NCI-H524 treated with DMSO at 0.1 percent for 48 hours (cell line): ENCODE measurements at places on chromosomes 7 and 10.

DNA sequence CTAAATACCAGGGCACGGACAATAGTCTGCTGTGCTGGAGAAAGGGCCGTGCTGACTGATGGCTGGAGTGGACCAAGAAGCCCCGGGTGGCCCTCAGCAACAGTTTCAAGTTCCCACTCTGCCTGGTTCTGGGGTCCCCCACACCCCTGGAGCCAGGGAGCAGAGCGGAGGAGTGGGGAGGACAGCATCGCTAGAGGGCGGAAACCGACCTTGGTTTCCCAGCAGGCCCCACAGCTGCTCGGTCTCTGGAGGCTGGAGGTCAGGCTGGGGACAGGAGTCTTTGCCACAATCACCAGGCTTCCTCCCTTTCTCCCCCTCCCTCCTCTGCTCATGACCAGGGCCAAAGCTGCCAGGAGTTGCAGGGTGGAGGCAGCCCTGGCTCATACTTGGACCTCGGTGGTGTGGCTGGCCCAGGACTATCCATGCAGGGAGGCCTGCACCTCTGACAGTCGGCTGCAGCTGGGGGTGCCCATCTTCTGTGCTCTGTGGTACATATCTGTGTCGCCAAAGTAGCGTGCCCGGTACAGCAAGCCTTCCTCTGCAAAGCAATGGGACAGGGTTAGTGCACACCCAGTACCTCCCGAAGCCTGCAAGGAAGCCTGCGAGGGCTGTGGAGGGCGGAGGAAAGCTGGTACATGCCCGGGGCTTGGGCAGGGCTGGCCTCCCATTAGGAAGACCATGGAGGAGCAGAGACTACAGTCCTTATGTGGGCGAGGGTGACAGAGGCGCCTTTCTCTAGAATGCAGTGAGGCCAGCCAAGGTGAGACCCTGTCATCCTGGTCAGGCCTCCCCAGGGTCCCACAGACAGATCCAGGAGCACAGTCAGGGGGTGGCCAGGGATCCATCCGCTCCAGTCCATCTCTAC is 19.1 kb downstream of the DNAJB12 start:
- no peak for DNase-seq

GRCh38 chr10:4850397-4850796 is 24.4 kb downstream of the AKR1E2 start:
- DNase-seq: no peak

DNA sequence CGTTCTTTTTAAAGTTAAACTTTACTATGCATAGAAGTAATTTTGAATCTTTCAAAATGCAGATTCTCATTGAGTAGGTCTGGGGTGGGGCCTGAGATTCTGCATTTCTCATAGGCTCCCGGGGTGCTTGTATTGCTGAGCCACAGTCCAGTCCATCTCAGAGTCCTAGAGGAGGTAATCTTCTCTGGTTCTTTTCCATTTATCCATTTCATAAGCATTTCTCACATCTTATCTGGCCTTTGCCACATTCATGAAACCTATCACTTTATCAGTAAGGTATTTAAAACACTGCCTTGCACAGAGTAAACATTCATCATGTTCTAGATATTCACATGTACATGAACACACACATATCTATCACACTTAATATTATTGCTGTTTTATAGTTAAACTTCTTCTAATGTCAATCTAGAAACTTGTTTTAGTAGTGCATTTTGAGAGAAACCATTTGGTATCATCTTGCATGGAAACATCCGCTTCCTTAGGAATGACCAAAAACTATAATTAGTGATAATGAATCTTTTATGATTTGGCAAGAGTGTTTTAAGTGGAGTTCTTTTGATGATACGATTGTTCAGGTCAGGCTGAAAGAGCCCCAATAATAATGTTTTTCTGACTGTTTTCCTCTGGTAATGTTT is 12.0 kb downstream of the GNAI1 start:
- DNase-seq: no peak

DNA sequence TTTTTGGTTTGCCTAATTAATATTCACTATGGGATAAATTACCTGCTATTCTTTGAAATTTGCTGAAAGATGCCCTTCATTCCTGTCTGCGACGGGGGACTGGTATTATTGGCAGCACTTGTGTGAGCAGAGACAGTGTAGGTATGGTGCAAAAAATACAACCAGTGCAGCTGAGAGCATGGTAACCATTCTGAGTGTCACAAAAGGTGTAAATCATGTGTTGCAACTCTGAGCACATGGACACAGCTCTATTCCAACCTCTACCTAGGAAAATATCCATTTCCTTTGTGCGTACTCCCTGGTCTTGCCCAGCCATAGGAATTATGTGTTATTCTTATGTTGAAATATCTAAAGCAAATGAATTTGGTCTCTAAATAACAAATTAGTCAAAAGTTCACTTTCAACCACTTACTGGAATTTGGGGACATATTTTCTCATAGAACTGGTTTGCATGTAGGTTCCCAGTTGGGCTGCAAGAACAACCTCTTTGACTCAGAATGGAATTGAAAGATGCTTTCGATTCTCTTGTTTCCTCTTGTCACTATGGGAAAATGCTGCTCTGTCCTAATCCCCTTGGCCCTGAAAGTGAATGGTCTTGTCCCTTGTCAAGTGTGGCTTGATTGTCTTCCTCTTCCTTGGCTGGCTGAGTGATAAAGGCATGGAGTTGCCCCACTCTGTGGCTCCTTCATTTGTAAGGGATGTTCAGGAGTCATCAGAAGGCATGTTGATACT is 57.0 kb downstream of the CELF2 start:
- no peak for DNase-seq

DNA sequence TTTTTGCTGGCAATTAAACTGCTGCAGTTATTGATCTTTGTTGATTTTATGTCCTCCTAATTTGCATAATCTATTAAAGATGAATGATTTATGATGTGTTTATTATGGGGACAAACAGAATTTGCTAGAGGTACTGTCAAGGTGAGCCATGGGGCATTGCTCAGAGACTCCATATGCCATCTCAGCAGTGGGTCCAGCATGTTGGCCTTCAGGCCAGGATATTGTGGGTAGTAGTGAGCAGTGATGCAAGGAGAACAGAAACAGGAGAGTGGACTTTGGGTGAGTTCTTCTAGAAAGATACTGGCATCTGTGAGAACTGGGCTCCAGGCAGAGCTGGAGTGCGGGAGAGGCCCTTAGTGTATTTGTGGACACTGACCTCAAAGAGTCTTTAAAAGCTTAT is 65.9 kb downstream of the PAX2 start:
- DNase-seq: no peak

DNA sequence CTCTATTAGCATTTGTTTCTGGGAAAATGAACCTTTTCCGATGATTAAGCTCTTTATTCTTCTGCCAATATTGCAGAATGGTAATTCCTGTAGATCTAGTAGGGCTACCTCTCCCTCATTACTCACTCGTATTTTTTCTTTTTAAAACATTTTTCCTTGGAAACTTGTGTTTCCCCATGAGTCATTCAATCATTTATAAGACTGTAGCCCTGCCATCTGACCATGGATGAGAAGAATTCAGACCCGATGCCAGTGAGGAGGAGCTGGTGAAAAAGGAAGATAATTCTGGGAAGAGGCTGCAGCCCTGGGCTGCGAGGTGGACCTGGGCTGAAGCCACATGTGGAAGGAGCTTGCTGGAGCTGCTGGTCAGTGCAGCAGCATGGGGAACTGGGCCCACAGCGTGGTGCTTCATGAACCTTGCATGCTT is 242.8 kb downstream of the KLF6 start:
- no peak for DNase-seq

DNA sequence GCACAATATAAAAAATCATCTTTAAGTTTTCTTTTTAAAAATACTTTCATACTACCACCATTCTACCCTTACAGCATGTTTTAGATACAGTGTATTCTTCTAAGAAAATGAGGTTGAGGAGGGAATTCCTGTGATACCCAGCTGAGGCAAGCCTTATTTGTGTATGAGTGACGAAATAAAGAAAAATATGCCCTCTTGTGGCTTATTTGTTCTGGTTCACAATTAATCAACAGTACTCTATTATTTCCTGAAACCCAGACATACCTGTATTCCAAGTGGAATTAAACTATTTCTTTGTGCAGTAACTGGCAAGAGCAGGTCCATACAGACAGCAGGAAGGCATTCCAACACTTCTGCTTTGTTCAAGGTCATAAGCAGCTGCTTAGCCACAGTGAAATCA is 4.5 kb upstream of the SEMA3D start:
- no peak for DNase-seq
